ENCODE measurements at places on chromosomes 7 and 10.

GRCh38 chr10:68142761-68143160, 33.5 kb downstream of the MYPN start:
- DNase-seq: no peak

GRCh38 chr7:94160719-94161435, 156.7 kb upstream of the BET1 start:
- DNase-seq: no peak

DNA sequence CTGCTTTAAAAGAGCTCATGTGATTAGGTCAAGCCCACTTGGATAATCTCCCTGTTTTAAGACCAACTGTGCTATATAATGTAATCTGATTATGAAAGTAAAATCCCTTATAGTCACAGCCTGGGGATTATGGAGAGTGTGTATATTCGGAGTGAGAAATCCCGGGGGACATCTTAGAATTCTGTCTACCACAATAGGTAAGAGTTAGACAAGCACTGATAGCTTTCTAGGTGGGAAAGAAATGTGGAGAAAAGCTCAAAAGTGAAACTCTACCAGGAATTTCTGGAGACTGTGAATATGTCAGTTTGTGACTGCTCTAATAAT, 2.9 kb upstream of the VCL start:
- DNase-seq: no peak

GRCh38 chr7:123208793-123209192, 9.0 kb upstream of the SLC13A1 start:
- DNase-seq: peak; percentile 36
